Omental fat pad (tissue), 4 donors: ENCODE measurements at places on chromosomes 4 and X. TPM values are rescaled to one million over a fixed set of nuclear protein-coding genes. Genes with fewer than 3 reads are reported as not detected.

The MED28 gene
- 15.6 TPM for total RNA-seq

- no peak for DNase-seq
Measured at GRCh38 chrX:6291444-6291843, 62.8 kb upstream of the NLGN4X start.

- DNase-seq, result no peak
Measured at GRCh38 chr4:35151816-35152572, 1092.3 kb downstream of the ARAP2 start.

- DNase-seq, result no peak
Measured at GRCh38 chr4:3346146-3346545, 53.3 kb downstream of the RGS12 start.

The PLP1 gene
- total RNA-seq, result 18.8 TPM

DNA sequence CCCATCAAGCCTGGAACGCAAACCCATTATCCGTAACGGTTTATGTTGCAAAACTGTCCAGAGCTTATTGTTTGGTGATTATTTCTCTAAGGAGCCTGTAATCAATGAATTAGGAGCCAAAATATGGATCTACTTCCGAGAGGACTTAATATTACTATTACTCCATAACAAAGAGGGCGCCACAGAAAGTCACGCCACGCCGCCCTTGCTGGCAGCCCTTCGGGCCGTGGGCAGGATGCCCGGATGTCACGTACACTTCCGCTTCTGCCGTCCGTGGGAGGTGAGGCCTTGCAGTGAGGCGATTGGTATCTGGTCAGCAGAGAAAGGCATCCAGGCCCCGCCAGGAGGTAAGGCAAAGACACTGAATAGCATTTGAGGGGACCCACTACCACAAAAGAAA lies at the start of gene MAGEB10:
Gene MAGEB10 (plus strand): TSS at position 301 of the 400 bp plus-strand sequence. CDS start 13,317 bp downstream, outside the sequence.
- no peak for DNase-seq

GRCh38 chr4:70877556-70877955 lies 24.6 kb upstream of the MOB1B start:
- DNase-seq, result no peak

DNA sequence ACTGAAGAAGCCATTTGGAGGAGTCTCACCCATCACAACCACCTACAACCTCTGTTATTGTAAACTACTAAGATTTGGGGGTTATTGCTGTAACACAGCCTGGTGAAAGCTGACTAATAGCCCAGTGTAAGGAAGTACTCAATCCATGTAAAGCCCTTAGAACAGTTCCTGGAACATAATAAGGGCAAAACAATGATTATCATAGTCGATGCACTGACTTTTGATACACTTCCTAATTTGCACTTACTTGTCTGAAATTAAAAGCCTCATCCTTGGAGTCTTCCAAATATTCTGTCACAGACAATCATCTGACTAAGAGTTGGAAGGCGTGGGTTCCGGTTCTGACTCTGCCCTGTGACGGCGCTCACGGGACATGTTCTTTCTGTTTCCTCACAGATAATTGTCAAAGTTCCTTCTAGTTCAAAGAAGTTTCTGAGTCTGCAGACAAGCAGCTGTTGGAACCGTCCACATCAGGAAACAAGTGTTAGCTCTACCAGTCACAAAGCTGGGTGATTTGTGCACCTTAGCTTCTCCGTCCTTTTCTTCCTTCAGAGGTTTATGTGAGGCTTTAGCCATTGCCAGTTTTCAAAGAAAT lies 33.4 kb upstream of the RASGEF1B start:
- no peak for DNase-seq

The RBMX gene
- 168 TPM for total RNA-seq

The DTHD1 gene
- 1.1 TPM for total RNA-seq

- DNase-seq, result no peak
Measured at GRCh38 chr4:69832326-69833030, 27.5 kb downstream of the SULT1E1 start.

The USP51 gene
- 1.6 TPM for total RNA-seq

The APLN gene
- total RNA-seq, result 0.88 TPM
